NCI-H1105 (cell line): ENCODE measurements at places on chromosomes 6 and 20.

DNA sequence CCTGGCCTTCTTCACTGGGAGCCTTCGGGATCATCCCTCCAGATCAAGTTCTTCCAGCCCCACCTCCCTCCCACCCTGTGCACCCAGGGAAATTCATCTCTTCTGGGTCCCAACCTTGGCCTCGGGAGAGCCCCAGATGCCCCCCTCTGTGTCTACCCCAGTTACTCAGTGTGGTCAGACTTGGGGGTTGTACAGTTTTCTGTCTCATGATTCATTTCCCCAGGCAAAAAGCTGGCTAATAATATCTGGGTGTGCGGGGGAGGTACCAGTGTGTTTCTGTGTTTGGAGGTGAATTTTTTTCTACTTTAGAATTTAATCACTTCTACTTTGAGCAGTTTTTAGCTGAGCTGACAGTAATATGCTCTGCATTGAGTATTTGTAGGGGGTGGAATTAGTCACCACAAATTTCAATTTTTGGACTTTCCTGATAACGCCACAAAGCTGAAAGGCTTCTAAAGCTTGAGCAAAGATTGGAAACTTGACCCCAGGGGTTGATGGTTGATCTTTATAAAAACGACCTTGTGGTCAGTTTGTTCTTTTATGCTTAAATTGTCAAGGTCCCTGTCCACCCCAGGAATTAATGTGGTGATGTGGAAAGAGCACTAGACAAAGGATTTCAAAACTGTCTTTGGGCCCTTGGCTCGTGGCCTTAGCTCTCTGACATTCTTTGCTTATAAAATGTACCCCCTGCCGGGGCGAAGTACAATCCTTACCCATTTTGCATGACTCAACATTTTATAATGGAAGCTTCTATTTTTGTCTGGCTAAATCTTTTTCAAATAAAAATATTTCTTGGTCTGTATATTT is 284.7 kb upstream of the TAB2 start:
- no peak for DNase-seq

- DNase-seq = no peak
Observed at GRCh38 chr6:139338795-139339194, 35.7 kb downstream of the CITED2 start.

GRCh38 chr6:136426627-136427377 is 123.4 kb downstream of the MAP7 start:
- DNase-seq = no peak

DNA sequence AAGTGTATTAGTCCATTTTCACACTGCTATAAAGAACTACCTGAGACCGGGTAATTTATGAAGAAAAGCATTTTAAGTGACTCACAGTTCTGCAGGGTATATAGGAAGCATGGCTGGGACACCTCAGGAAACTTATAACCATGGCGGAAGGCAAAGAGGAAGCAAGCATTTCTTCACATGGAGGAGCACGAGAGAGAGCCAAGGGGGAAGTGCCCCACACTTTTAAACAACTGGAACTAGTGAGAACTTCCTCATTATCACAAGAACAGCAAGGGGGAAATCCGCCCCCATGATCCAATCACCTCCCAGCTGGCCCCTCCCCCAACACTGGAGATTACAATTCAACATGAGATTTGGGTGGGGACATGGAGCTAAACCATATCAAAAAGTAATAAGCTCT is 28.3 kb upstream of the B3GAT2 start:
- no peak for DNase-seq

- DNase-seq = no peak
Observed at GRCh38 chr20:63769891-63770474, 30.4 kb downstream of the SLC2A4RG start.

- no peak for DNase-seq
Observed at GRCh38 chr20:2152317-2152716, 50.7 kb downstream of the STK35 start.

GRCh38 chr6:48401016-48401415 is 290.0 kb upstream of the PTCHD4 start:
- DNase-seq = no peak

DNA sequence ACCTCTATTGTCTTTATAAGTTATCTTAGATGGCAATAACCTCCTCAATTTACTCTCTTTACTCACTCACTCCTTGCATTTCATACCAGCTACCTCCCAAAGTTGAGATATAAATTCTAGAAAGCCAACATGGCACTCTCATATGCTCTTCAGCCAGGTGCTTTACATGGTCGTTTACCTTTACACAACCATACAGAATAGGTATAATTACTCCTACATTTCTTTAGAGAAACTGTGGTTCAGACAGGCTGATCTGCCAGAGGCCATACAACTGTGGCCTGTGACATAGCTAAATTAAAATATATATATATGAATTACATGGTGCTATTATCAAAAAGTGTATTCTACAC is 45.7 kb downstream of the HBS1L start:
- DNase-seq = no peak

DNA sequence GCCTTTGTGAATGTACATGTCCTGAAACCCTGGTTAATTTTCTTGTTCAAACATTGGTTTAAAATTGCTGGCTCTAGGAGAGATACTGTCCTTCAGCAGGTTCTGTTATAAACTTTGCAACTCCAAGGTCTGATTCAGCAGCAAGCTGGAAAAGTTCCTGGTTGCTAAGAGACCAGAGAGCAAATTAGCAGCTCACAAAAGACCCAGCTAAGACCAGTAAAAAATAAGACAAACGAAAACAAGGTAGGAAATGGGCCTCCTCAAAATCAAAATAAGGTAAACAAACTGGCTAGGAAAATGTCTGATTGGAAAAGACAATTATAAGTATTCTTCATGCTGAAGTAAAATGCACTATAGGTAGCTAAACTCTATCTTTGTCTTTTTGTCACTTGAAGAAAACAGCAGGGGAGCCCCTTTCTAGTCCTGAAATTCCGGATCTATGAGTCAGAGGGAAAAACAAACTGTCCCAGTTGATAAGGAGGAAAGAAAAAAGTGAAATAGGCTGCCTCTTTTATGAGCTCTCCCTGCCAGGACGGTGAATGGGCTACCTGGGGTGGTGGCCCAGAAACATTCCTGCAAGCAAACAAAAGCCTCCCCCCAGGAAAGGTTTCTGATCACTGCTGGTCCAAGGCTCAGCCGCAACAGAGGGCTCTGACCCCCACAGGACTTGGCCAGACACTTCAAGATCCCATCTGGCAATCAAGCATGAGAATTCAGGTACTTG is 41.6 kb downstream of the UNC5CL start:
- no peak for DNase-seq

GRCh38 chr20:32209850-32210605 is 2.3 kb downstream of the POFUT1 start:
- DNase-seq = no peak

- DNase-seq = no peak
Observed at GRCh38 chr20:32497589-32498224, 87.4 kb downstream of the NOL4L start.
